ENCODE measurements at places on chromosomes 5 and 9. TPM values are rescaled to one million over a fixed set of nuclear protein-coding genes. Genes with fewer than 3 reads are reported as not detected.

GRCh38 chr5:124919076-124919475 lies 172.6 kb upstream of the ZNF608 start:
- no peak for DNase-seq

DNA sequence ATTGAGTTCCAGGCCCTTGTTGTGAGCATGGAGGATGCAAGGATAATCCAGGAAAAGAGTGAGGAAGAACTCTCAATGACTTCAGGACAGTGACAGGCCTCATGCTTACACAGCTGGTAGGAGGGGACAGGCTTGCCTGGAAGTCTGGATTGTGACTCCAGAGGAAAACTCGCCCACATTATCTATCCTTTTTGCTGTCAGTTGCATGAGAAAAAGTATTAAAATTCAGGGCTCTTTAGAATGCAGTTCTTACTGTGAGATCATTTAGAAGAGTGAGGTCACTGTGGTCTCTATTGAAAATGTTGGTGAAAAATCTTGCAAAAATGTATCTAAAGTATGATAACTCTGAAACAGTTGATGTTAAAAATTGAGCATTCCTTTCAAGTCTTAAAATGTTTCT lies 30.5 kb downstream of the NTRK2 start:
- no peak for DNase-seq

- DNase-seq, result no peak
Observed at GRCh38 chr9:34589636-34590380, at the start of gene CNTFR. TSS of gene CNTFR (minus strand) at chr9:34589724. CDS start at chr9:34568981, 20,743 bp downstream.

GRCh38 chr9:117720555-117720954 lies 16.4 kb downstream of the TLR4 start:
- no peak for DNase-seq

AJM1 gene
- 3.2 TPM for total RNA-seq
